ENCODE measurements at places on chromosomes 6 and 20. TPM values are rescaled to one million over a fixed set of nuclear protein-coding genes. Genes with fewer than 3 reads are reported as not detected.

METTL24 gene
- total RNA-seq: not detected

ESR1 gene
- total RNA-seq: 1.3 TPM

DNA sequence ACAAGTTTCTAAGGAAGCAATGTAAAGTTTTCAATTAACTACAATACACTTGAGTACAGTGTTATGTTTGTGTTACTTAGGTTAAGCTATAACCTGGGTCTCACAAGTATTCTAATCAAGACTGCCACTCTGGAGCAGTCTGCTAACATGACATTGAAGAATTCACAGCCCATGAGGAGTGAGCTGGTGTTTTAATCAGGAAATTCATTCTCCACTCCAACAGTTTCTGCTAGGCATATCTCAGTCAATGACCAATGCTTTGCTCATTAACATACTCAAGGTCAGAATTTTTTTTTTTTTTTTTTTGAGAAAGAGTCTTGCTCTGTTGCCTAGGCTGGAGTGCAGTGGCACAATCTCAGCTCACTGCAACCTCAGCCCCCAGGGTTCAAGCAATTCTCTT, 59.6 kb upstream of the SAMHD1 start:
- DNase-seq: no peak

NSFL1C gene
- total RNA-seq: 70.1 TPM

DNA sequence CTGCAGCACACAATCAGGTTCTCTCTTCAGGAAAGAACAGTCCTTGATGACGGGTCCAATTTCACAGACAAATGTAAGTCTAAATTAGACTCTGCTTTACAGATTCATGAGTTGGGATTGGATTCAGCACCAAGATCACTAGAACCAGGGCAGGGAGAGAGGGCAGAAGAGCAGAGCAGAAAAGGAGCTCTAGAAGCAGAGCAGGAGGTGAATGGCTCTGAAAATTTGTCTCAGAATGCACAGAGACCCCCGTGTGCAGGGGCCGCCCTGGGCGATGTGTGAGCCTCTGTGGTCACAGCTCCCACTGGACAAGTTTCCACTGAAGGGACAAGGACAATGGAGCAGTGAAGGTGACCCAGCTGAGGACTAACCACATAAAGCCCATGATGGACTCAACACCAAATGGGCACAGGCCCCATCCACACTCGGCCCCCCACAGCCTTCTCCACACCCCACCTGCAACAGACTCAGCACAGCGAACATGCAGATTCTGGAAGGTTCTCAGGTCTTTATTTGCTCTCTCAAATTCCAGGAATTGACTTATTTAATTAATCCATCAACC, 3.5 kb downstream of the HLA-B start:
- no peak for DNase-seq

HLA-DQB1 gene
- total RNA-seq: 34.7 TPM

DNA sequence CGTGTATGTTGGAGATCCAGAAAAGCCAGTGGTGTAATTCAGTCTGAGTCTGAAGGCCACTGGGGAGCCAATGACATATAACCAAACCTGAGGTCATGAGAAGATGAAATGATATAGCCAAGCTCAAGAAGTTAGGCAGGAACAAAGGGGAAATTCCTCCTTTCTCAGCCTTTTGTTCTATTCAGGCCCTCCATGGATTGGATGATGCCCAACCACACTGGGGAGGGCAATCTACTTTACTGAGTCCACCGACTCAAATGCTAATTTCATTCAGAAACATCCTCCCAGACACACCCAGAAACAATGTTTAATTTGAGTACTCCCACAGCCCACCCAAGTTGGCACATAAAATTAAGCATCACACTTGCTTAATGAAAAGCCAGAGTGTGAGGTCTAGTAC, 183.6 kb downstream of the GJA1 start:
- no peak for DNase-seq

GRCh38 chr6:96888745-96889144, 8.9 kb downstream of the NDUFAF4 start:
- DNase-seq: no peak

DNA sequence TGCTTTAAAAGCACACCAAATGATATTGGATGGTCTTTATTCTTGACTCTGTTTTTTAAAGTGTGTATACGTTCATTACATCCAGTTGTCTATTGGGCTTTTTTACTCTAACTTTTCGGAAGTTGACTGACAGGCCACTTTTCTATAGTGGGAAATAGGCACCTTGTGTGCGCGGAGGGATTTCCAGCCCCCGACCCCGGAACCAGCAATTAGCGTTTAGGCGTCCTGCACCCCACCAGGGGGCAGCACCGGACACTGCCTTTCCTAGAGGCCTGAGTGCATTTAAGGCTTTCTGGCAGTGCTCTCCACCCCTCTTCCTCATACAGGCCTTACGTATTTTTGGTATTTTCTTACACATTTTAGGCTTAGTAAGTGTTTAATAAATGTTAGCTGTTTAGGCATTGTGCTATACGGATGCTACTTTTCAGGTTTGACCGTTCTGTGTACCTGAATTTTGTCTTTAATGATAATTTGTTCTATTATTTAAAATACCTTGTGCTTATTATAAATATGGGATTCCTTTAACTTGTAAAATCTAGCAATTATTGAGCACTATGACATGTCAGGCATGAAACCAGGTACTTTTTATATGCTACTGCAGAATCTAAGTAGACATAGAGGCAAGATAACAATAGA, 231.8 kb downstream of the BCKDHB start:
- peak; percentile 72 for DNase-seq

DNA sequence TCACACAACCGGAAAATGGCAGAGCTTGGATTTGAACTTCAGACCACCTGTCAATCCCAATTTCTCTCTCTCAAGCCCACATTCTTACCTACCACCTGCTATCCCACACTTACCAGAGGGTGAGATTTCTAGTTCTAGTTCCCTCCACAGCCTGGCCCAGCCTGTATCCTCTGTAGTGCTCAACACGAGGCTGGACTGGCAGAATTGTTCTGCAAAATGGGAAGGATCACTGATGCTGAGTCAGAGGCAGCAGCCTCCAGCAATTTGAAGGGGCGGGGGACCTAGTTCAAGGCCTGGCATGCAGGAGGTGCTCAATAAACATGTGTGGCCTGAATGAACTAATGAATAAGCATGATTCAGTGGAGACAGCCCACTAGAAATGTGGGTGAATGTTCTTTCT, 53.6 kb upstream of the TTPAL start:
- no peak for DNase-seq

All from activated naive CD4-positive, alpha-beta T cell treated with anti-CD3 and anti-CD28 coated beads, Interleukin-2, amount 50 U/mL, for 72 hours (primary cell).